ENCODE measurements at places on chromosomes 2 and 18.
A peak's percentile ranks its signal among the peaks of the same experiment; 100 is the strongest.

- no peak for DNase-seq
These were observed 14.7 kb downstream of the DAW1 start for GRCh38 chr2:227886149-227886548.

GRCh38 chr2:191618046-191618780 is 59.7 kb upstream of the NABP1 start:
- no peak for DNase-seq

DNA sequence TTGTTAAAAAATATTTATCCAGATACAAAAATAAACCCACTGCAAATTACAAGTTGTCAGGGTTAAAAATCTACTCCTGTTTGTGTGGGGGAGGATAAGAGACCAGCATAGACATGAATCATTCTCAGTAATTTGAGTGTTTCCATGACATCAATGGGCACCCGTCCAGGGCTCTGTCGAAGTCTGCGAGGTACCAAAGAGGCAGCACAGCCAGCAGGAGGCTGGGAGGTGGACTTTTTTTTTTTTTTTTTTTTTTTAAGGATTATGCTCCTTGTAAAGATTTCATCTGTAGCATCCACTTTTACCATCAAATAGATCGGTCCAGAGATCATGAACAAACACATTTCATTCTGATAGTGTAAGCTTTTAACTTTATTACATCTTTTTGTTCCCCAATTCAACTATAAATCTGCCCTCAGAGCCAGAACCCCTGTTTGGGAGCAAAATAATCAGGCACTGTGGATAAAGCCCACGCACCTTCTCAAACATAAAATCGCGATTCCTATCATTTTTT is 182.0 kb downstream of the TCF4 start:
- DNase-seq = no peak

DNA sequence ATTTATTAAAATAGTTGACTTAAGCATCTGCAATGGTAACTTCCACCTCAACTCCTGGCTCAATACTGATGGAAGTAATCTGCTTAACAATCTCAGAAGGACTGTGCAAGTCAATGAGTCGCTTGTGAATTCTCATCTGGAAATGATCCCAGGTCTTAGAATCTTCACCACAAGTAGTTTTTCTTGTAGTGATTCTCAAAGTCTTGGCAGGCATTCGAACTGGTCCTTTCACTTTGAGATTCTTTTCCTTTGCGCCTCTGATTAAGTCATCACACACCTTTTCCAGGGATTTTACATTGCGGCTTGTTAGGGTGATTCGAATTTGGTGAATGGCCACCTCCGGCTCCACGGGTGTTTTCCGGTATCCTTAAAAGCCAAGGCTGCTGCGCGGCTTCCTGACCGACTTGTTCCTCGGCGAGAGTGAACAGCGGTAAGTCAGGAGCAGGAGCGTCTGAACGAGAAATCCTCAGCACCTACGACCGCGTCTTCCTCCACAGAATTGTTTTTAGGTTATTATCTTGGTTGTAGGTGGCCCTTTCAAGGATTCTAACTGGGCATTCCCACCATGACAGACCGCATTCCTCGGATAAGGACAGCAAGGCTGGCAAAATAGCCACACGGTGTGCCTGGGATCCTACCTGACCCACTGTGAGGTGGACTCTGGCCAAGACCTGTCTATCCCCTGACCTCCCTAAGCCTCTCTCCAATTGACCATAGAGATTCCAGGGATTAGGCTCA is 23.8 kb upstream of the SLC20A1 start:
- DNase-seq = no peak

- no peak for DNase-seq
These were observed 12.0 kb upstream of the HAAO start for GRCh38 chr2:42804338-42804737.

DNA sequence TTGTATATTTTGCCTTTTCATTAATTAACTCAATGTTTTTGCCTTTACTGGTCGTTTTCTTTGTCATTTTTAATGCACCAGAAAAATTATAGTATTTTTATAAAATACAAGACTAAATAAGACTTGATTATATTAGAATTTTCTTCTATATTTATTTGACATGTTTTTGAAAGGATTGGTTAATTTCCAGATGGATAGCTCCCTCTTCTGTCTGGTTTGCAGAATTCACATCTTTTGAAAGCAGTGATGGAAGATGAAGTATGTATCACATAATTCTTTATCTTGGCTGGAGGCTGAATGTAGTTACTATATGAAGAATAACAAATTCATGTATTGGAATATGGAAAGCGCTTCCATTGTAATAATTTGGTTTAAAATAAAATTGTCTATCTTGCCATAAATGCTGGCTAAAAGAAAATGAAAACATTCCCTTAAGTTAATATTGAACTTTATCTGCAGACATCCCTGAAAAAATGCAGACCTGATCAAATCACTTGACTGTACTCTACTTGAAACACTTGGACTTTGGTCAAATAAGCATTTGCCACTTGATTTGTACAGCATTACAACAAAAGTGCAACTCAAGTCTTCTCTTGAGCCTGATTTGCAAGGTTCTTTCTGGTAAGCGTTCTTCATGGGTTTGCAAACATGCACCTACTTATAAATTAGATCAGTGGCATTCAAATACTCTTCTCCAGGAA is 86.3 kb upstream of the EFEMP1 start:
- no peak for DNase-seq

GRCh38 chr2:134360745-134361487 is 107.0 kb downstream of the MGAT5 start:
- no peak for DNase-seq

DNA sequence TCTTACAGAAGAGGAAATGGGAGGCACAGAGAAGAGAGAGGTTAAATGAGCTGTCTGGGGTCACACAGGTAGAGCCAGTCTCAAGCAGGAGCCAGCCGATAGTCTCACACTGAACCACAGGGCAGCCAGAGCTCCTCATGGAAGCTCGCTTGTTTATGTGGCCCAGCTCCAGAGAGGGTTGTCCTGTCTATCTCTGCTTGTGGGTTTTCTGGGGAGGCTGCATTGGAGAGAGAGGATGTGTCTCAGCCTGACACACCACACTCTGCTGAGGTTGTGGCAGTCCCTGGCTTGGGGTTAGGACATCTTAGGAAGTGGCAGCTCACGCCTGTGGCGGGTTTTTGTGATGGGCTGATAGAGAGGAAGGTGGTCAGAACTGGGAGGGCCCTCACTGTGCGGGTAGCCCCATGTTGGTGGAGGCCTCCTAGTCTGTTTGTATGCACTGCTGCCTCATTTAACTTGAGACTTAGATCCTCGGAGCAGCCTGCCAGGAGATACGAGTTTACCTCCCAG is 52.3 kb downstream of the TCF7L1 start:
- DNase-seq = no peak

DNA sequence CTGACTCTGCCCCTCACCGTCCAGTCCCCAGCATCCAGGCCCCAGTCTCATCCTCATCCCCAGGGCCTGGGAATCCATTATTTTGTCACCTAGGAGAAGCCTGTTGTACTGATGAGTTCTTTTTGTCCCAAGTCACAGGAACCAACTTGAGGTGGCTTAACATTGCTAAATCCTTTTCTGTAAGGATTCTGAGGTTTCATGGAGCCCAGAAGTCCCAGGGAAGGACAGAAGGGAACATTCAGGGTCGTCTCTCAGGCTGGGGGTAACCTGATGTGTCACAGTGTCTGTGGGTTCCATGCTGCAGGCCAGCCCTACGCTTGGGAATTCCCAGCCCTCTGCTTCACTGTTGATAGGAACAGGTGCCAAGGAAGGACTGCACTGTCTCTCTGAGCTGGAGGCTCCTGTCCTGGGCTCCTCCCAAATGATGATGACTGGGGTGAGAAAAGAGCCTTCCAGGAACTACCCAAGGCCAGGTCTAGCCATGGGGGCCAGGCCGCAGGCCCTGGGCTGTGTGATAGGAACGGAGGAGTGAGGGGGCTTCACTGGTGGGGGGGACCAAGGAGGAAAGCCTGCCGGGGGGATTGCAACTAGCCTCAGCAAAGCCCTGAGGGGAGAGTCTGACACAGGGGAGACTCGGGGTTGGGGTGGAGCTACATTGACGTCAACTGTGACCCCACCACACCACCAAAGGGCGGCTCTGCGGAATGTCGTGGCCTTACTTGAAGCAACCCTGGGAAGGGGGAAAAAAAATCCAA is 145.7 kb downstream of the SMAD7 start:
- no peak for DNase-seq

GRCh38 chr2:188444106-188444835 is 152.6 kb downstream of the GULP1 start:
- DNase-seq = no peak

- no peak for DNase-seq
These were observed at the start of gene BCL2 for GRCh38 chr18:63319383-63320122. Gene BCL2, minus strand, starts transcription at chr18:63319769.

- no peak for DNase-seq
These were observed 34.7 kb downstream of the NHEJ1 start for GRCh38 chr2:219125886-219126270.

DNA sequence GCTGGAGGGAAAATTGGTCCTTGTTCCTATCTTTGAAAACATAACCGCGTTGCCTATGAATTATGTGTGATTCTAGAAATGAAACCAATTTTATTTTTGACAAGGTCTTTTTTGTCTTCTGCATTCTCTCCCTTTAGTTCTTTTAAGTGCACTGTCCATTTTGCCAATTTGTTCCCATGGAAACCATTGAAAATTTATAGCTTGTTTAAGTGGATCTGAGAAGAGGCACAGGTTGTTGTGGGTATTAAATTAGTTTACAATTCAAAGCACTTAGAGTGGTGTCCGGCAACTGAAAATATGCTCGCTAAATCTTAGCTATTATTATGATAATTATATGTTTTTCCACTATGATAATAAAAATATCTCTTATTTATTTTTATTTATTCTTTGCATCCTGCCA is 107.5 kb upstream of the FSHR start:
- DNase-seq = no peak

DNA sequence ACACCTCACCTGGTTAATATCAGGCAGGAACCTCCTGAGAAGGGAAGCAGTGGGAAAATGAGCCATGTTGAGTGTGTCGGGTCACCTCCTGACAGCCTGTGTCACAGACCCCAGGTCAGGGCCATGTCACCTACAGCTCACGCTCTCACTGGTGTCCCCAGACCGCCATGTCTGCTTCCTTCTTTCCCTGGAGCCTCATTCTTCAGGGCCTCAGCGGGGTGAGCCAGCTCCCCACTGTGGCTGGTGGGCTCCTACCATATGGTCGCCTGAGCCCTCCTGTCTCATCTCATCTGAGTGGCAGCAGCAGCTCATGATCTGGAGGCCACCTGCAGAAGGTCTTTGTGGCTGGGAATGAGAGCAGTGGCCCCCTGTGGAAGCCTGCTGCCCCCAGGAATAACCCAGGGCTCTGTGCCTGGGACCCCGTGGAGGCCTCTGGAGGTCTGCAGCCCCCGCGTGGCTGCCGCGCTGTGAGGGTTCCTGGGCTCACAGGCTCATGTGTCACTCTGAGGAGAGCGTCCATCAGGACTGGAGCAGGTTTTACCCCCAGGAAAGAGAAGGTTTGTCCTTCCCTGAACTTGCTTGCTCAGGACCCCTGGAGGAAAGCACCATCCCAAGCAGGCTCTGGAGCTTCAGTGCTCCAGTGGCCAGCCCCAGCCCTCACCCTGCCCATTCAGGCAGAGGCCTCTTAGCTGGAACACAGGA is 56.4 kb downstream of the FAM168B start:
- DNase-seq = no peak

DNA sequence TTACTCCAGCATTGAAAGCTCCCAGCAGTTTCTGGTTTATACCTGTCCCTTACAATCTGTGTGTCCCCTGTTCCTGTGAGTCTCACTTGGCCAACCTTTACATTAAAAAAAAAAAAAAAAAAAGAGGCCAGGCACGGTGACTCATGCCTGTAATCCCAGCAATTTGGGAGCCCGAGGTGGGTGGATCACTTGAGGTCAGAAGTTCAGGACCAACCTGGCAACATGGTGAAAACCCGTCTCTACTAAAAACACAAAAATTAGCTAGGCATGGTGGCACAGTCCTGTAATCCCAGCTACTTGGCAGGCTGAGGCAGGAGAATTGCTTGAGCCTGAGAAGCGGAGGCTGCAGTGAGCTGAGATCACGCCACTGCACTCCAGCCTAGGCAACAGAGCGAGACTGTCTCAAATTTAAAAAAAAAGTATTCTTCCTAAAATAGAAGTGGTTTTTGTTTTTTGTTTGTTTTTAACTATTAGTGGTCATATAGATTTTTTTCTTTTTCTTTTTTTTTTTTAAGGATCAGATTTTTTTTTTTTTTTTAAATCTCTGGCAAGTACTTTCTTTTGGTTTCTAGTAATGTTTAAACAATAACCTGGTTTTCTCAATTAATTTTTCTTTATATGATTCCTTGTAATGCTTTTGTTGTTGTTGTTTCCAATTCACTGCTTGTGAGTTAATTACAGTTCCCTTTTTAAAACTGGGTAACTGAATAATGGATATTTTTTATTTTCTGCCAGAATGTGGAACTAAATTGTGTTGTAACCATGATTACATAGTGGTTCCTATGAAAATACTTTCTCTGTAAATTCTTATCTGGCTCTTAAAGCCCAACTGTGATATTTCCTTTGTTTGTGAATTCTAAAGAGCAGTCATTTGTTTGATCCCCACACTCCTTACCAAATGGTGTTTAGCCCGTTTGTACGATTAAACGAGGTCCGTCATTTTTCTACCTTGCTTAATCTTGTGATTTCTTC is 116.8 kb downstream of the CTAGE1 start:
- DNase-seq = no peak

DNA sequence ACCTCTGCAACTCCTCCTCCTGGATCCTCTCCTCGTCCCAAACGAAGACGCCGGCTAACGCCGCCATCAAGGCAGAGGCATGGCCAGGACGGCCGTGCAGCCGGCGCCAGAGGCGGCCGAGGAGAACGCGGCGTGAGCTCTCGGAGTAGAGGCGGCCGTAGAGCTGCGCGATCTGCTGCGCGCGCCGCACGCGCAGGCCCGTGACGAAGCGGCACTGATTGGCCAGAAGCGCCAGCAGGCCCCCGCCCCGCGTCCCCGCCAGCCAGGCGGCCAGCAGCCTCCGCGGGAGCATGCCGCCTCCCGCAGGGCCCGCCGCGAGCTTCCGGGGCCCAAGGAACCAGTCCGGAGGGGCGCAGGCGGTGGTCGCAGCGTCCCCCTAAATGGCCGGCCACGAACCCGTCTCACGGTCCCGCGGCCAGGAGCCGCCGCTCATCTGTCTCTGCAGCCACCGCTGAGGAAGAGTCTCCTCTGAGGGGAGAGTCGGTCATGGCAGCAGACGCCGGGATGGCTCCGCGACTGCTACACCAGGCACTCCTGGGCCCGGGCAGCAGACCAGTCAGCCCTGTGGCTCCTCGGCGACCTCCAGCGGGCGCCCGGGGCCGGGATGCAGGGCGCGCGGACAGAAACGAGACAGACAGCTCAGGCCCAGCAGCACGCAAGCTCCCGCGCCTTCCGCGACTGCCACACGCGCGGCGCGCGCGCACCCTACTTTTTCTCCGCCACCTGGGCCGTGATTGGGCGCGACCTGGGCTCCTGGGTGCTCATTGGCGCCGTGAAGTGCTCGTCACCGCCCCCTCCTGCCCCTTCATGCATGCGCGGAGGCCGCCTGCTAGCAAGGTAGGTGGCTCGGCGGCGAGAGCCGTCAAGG is at the start of gene STARD7:
Gene STARD7 (minus strand): TSS at position 685 of the 868 bp plus-strand sequence. CDS start 393 bp downstream, at position 292.
- DNase-seq = peak; percentile 94

DNA sequence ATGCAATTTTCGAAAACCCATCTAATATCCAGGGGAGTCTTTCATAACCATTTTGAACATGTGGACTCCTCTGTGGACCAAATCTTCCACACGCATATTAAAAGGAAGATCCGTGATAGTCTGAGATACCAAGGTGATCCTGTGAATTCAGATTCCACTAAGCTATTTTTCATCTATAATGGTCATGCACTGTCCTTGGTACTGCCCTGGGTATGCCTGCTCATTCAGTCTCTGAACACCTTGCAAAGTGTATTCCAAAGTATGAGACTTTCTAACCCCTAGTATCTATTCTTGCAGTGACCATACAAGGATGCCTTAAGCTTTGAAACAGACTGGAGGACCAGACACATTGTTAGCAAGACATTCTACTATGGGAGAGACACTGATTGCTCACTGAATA is 217.6 kb upstream of the CCDC150 start:
- DNase-seq = no peak
